ENCODE measurements at places on chromosomes 3 and 15.

GRCh38 chr3:79392479-79392878 lies 375.3 kb downstream of the ROBO1 start:
- no peak for DNase-seq

GRCh38 chr3:150472421-150472820 lies 64.3 kb downstream of the TSC22D2 start:
- no peak for DNase-seq

DNA sequence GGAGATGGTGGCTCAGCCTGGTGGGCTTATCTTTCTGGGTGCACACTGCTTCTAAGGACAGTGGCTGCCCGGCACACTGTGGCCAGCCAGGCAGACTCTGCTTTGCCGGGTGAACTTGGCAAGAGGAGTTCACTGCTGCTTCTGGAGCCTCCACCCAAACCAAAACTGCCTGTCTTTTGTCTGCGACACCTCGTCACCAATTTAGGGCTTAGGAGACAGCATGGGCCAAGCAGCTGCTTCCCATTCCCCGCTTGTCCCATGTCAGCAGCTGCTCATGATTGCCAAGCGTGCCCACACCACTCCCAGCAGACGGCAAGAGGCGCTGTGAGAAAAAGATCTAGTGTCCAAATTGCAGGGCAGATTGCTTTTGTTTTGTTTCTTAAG lies 57.3 kb downstream of the LSM3 start:
- no peak for DNase-seq

DNA sequence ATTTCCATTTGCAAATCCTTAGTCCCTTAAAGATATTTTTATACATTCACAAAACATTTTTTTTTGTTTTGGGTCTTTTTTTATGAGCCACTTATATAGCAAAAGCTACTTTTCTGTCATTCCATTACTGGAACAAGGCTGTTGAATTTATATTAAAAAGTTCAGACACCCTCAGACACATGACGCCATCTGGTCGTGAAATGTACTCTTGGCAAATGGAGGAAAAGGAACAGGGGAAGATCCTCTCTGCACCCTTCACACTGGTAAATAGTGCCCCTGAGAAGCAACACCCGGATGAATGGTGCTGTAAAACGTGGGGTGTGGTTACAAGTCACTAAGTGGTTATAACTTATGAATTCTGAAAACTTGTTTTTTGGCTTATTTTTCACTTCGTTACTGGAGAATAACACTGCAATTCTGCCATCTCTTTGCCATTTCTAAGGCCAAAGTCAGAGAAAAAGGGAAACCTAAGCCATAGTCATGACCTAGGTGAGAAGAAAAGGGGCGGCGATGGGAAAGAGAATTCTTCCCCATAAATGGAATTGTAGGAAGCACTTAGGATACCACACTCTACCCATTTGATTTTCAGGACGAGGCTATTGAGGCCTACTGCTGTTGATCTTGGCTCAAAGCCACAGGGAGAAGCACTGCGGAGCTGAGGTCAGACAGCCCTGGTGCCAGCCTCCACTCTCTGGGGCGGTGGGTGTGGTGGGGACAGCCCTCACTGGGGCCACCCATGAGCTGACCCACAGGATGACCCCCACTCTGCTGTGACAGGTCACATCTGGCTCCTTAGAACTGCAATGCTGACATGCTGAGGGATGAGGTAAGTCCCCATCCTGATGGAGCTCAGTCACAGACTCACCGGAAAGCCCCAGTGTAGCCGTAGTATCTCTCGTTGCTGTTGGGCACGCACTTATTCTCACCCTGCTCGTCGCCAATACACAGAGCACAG lies 21.9 kb downstream of the LTF start:
- DNase-seq, result no peak

DNA sequence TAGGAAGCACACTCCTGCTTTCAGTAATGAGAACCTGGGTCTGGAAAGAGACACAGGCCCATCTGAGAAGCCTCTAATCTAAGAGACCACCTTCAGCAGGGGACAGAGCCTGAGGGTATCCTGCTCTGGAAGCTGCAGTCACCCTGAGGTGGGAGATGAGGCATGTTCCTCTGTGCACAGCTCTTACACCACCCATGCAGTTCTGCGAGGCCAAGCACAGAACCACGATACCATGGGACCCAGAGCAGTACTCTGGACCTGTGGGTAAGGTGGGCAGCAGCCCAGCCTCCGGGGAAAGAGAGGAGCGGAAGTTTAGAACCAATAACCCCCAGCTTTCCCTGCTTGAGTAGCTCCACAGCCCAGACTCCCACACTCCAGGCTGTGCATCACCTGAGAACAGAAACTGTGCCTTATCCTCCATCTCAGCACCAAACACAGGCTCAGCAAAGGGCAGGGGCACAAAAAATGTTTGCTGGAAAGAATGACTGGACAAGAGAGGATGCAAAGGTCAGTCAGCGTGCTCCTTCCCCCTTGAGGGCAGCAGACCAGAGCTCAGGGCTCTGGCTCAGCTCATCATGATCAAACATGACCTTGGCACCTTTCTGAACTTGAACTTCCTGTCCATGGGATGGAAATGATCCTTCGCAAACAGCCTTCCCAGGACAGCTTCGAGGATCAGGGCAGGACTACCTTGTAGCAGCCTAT lies 43.1 kb downstream of the RBPMS2 start:
- no peak for DNase-seq

GRCh38 chr15:65909831-65910230 lies 40.5 kb downstream of the RAB11A start:
- DNase-seq, result no peak

GRCh38 chr3:179706233-179706632 lies 53.4 kb downstream of the USP13 start:
- no peak for DNase-seq

DNA sequence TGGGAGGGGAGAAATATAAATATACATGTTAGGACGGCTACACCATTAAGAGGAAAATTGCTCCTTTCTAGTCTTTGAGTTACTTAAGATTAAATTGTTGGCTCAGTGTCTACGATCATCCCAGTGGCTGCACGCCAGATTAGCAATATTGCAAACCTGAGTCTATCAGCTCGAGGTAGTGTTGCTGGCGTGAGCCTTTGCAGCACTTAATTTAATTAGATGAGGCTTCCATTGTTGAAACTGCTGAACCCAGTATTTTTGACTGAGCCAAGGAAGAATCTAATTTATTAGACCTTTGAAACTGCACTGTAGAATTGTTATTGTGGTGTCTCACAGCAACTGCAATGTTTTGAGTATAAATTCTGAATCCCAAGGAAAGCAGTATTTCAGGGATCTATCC lies 782.4 kb upstream of the ROBO1 start:
- DNase-seq, result no peak

DNA sequence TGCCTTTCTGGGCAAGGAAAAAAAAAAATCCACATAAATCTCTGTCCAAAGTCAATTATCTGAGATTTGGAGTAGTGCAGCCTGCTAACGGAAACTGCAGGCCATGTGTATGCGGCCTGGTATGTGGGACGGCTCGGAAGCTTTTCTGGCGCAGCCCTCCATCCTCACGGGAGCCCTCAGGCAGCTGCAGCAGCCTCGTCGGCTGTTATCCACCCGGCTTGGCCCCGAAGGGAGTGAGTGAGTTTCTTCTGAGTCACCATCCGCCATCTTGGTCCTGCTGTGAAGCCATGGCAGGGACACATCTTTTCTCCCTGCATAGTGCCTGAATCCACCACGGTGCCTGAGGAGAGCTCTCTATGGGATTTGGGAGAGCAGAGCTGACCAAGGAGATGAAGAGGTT lies 62.8 kb downstream of the POLR2M start:
- no peak for DNase-seq

Measured in T-helper 2 cell (primary cell).